ENCODE measurements at places on chromosomes 3 and 15. TPM values are rescaled to one million over a fixed set of nuclear protein-coding genes. Genes with fewer than 3 reads are reported as not detected.

The APOD gene
- 8.2 TPM for polyA plus RNA-seq

The GOLGA6A gene
- not detected for polyA plus RNA-seq

The OCA2 gene
- 9.9 TPM for polyA plus RNA-seq

The DLL4 gene
- polyA plus RNA-seq, result 7.3 TPM

The GASK1A gene
- polyA plus RNA-seq, result 5.4 TPM

The MKRN3 gene
- polyA plus RNA-seq, result 1.2 TPM

The BNC1 gene
- 0.17 TPM for polyA plus RNA-seq

The ZNF148 gene
- 40.3 TPM for polyA plus RNA-seq

The CAND2 gene
- 10.2 TPM for polyA plus RNA-seq

The ATP13A3 gene
- polyA plus RNA-seq, result 86.7 TPM

The SYNPR gene
- not detected for polyA plus RNA-seq

The EPB42 gene
- 1.1 TPM for polyA plus RNA-seq

The TLR9 gene
- 0.09 TPM for polyA plus RNA-seq

The PAQR9 gene
- polyA plus RNA-seq, result 0.45 TPM

The STRA6 gene
- 39.6 TPM for polyA plus RNA-seq

The SLC12A1 gene
- 267 TPM for polyA plus RNA-seq

The KIF7 gene
- polyA plus RNA-seq, result 14.1 TPM

The MINAR1 gene
- 1.6 TPM for polyA plus RNA-seq

The LMAN1L gene
- 0.04 TPM for polyA plus RNA-seq

The MOBP gene
- polyA plus RNA-seq, result 0.13 TPM
